AG04449 (cell line): ENCODE measurements at places on chromosomes 1 and 21.
A peak's percentile ranks its signal among the peaks of the same experiment; 100 is the strongest.

- peak; percentile 50 for DNase-seq
These were observed 11.7 kb upstream of the HSD11B1 start for GRCh38 chr1:209692745-209693504.

- DNase-seq: no peak
These were observed 13.6 kb downstream of the BATF3 start for GRCh38 chr1:212686069-212686468.

DNA sequence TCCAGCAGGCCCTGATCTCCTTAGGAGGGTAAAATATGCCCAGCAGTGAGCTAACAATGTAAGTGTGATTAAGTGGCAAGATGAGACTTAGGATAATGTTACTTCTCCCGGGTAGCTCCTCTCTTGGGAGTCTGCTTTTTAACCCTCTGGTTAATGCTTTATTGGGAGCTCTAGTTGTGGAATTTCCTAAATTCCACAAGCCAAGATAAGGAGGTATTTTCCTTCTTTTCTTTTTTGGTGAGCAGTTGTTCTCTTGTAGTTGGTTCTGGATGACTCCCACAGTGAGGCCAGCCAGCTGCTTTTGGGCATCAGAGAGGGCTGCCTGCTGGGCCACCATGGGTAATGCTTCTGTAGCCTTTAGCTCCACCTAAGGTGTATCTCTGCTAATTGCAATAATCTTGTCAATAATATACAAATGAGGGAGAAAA lies 19.3 kb downstream of the C1orf52 start:
- no peak for DNase-seq

GRCh38 chr1:111140680-111140967 lies 601 bp downstream of the CEPT1 start:
- no peak for DNase-seq

DNA sequence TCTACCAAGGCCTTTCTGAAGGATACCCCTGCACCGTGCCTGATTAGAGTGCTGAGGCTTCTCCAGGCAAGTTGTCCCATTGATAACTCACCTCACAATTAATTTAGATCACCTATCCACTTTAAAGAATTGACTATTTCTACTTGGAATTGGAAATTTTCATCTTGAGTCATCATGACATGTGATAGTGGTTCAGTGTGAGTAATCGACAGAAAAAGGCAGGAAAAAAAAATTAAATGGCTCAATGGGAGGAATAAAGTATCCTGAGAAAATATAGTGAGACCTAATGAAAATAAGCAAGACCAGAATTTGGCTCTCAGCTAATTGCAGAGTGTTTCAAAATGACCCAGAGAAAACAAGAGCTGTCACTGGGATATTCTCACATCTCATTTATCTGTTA lies 222.4 kb upstream of the C8B start:
- no peak for DNase-seq

GRCh38 chr21:44425895-44426662 lies 29.2 kb upstream of the LRRC3 start:
- no peak for DNase-seq

GRCh38 chr21:16407403-16408240 lies 677.8 kb downstream of the USP25 start:
- no peak for DNase-seq

DNA sequence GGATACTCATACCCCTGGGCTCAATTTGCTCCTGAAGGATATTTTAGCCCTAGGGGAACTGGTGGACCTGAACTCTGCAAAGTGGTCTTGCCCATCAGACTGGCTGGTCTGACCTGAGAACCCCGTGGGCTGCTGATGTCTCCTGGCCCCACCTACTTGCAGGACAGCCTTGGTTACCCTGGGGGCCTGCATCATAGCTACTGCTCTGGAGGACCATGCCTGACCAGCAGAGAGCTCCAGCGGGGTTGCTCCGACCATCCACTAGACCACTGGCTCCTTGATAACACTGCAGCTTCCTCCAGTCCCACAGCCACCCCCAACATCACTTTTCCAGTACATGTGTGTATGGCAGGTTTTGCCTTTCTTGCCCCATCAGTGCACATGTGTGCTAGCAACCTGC lies 331.6 kb upstream of the BRINP3 start:
- no peak for DNase-seq

- DNase-seq: no peak
These were observed 36.0 kb downstream of the ALG6 start for GRCh38 chr1:63403386-63403785.

- DNase-seq: no peak
These were observed 561 bp downstream of the KIF2C start for GRCh38 chr1:44740179-44740617.

DNA sequence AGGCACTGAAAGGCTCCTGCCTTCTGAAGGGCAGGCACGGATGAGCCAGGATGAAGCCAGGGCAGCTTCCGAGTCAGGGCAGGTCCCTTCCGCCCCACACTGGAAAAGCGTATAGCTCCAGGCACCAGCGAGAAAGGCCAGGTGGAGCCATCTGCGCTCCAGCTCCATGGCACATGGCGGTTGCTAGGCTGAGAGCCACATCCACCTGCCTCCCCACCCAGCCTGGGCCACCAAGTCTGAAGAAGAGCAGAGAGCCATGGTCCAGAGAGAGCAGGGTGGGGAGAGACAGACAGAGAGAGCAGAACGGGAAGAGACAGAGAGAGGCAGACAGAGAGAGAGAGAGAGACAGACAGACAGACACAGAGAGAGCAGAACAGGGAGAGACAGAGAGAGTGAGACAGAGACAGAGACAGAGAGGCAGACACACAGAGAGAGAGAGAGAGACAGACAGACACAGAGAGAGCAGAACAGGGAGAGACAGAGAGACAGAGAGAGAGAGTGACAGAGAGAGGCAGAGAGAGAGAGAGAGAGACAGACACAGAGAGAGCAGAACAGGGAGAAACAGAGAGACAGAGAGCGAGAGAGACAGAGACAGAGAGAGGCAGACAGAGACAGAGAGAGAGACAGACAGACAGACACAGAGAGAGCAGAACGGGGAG lies 5.2 kb downstream of the FNDC10 start:
- DNase-seq: no peak

- DNase-seq: no peak
These were observed 1.5 kb upstream of the CLCNKB start for GRCh38 chr1:16042096-16042495.

- DNase-seq: peak; percentile 37
These were observed 785.1 kb downstream of the LTN1 start for GRCh38 chr21:28207436-28208173.

DNA sequence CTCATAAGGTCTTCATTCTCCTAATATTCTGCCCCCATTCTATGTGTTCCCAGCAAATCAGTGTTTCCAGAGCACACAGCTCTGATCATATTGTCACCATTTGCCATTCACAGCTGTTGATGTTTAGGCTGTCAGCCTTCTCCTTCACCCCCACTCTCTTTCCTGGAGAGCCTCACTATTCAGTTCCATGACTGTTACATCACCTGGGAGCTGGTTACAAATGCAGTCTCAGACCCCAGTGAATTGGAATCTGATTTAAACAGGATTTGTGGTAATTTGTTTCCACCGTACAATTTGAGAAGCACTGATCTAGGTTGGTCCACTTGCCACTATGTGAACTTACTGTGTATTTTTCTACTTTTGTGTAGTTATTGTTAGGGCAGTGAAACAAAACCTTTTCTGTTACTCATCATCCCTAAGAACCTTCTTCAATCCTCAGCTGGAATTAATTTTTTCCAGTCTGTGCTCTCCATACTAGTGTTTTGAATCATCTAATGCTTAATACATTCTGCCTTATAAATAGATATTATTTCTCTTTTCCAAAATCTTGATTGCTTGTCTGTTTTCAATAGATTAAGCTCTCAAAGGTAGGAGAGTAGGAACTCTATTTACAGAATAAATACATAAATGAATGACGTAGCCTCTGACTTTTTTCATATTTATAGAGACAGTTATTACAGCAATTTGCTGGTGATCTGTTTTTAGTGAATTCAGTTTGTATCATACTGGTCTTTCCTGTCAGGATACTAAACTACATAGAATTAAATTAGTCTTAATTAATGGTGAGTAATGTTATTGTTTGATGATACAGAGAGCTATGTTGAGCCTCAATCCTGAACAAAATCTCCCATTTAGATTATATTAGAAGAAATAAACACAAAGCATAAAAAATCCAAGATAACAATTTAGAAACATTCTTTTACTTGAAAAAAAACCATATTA lies 8.1 kb downstream of the SNX7 start:
- DNase-seq: no peak

DNA sequence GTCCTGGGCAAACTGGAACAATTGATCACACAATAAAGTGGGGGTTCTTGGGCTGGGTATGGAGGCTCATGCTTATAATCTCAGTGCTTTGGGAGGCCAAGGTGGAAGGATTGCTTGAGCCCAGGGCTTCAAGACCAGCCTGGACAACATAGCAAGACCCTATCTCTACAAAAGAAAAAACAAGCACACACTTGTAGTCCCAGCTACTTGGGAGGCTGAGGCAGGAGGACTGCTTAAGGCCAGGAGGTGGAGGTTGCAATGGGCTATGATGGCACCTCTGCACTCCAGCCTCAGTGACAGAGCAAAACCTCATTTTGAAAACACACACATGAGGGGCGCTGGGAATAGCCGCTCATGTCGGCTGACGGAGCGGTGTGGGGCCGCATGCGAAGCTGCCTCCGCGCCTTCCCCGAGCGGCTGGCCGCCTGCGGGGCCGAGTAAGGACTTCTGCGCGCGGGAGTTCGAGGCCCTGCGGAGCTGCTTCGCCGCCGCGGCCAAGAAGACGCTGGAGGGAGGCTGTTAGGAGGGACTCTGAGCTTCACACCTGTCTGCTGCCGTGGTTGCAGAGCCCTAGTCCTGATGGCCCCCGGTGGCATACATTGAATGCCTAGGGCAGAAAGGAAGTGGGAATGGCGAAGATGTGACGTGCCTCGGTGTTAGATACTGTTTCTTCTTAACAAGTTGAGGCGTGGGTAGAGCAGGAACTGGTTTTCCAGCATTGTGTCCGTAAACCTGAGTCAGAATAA lies 59.5 kb downstream of the ACBD3 start:
- DNase-seq: no peak

- DNase-seq: peak; percentile 55
These were observed 56.8 kb downstream of the ZBTB17 start for GRCh38 chr1:15918962-15919715.

DNA sequence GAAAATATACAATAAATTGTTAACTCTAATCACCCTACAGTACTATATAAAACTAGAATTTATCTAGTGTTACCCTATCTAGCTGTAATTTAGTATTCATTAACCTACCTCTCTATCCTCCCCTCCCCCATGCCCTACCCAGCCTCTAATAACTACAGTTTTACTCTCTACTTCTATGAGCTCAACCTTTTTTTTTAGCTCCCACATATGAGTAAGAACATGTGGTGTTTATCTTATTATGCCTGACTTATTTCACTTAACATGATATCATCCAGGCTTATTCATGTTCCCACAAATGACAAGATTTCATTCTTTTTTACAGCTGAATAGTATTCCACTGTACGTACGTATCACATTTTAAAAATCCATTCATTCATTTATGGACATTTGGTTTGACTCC lies 46.0 kb upstream of the WARS2 start:
- no peak for DNase-seq

DNA sequence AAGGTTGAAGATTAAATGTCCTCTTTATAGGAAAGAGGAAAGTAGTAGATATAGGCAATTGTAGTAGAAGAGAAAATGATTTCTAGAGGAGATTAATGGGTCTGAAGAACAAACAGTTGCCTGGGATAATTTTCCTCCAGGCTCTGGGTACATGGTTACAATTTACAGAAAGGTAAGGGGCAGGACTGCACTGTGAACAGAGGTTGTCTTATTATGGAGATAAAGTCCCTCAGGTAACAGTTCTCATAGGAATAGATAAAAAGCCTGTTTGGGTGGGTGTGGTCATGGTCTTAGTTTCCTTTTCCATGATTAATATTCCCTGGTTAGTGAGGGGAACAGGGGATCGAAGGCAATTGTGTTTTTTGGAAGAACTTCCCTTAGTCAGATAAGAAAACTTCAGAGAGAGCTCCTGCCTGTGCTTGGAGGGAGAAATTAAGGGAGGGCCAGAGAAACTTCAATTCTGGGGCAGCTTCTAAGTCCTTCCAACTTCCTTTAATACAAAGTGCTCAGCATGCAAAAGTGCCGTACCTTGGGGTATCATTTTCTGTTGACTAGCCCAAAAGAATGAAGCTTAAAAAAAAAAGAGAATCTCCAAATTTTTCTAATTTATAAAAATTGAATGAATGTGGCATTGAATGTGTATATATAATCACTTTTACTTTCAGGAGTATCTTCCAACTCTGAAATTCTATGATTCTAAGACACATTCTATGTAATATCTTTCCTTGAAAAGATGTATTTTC lies 295.4 kb upstream of the USP25 start:
- DNase-seq: no peak

DNA sequence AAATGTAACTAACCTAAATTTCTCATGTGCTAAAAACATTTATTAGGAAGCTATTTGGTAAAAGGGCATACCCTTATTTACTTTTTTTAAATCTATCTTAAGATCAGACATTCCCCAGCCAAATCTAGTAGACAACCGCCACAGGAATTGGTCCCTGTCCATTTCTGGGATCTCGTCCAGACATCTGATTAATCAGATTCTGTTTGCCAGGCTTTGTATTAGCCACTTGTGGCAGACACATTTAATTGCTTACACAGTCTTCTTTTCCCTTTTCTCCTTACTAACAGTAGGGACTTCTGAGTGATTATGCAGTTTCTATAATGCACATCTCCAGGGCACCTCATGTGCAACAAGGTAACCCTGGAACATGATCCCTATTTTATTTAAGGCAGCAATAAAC lies 449.0 kb upstream of the RGS18 start:
- DNase-seq: no peak

- no peak for DNase-seq
These were observed 653.9 kb upstream of the NEGR1 start for GRCh38 chr1:72936151-72936740.

- DNase-seq: no peak
These were observed 15.9 kb upstream of the NPPB start for GRCh38 chr1:11874624-11875023.

GRCh38 chr1:169957884-169958283 lies 64.2 kb upstream of the SCYL3 start:
- DNase-seq: no peak

DNA sequence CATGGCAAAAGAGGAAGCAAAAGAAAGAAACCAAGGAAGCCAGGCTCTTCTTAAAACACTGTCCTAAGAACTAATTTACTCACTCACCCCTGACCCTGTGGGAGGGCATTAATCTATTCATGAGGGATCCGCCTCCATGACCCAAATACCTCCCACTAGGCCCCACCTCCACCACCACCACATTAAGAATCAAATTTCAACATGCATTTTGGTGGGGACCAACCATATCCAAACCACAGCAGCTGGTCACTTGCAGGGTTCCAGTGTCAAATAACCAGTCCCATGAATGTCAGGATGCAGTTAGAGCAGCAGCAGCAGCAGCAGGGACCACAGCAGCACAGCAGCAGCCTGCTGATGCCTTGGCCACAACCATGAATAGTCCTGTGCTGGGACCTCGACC lies 83.8 kb downstream of the ZC3H11B start:
- no peak for DNase-seq

DNA sequence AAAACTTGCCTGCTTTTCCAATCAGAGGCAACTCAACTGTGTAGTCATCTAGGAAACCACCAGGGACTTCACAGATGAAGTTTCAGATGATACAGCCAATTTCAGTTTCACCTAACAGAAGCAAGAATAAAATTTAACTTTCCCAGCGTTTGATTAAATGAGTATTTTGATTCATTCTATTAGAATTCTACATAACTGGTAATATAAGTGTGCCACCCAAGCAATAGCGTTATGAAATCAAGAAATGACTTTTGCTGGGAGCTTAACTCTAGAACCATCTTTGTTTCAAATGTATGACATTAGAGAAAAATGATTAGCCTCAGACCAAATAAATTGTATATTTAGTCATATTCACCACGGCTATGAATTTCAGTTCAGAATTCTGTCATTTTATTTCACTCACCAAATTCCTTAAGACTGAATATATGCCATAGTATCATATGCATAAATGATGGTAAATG lies 239.3 kb downstream of the NRIP1 start:
- no peak for DNase-seq
